ENCODE measurements at places on chromosomes 1 and 21.

GRCh38 chr1:156752843-156753482, 1.5 kb upstream of the HDGF start:
- no peak for DNase-seq

DNA sequence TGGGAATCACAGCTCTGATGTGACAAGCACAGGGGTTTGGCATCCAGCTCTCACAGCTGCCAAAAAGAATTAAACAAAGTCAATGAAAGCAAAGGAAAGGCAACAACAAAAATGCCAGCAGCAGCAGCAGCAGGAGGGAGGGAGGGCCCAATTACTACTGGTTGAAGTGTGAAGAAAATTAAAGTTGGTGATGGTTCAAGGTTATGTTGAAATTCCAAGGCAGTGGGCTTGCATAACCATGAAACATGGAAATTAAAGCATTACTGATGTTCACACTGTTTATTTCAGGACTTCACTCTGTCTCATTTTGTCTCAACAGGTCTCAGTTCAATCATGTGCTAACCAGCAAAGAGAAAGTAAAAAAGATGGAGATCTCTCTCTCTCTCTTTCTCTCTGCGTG, 220.3 kb upstream of the LYPLAL1 start:
- no peak for DNase-seq

DNA sequence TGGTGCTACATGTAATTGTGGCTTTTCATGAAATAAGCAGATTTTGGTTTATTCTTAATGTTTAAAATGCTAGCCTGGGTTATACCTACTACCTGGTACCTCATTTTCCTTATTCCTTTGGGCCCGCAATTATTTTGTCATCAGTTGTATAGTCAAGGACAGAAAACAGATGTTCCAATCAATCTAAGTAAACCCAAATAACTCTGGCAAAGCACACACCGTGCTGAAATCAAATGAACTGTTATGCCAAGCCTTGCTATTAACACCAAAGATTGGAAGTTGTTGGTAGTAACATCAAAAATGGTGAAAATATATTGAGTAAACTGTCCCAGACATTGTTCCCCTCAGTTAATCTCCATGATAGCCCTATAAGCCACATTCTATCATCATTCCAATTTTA, 248.9 kb downstream of the FGGY start:
- no peak for DNase-seq

DNA sequence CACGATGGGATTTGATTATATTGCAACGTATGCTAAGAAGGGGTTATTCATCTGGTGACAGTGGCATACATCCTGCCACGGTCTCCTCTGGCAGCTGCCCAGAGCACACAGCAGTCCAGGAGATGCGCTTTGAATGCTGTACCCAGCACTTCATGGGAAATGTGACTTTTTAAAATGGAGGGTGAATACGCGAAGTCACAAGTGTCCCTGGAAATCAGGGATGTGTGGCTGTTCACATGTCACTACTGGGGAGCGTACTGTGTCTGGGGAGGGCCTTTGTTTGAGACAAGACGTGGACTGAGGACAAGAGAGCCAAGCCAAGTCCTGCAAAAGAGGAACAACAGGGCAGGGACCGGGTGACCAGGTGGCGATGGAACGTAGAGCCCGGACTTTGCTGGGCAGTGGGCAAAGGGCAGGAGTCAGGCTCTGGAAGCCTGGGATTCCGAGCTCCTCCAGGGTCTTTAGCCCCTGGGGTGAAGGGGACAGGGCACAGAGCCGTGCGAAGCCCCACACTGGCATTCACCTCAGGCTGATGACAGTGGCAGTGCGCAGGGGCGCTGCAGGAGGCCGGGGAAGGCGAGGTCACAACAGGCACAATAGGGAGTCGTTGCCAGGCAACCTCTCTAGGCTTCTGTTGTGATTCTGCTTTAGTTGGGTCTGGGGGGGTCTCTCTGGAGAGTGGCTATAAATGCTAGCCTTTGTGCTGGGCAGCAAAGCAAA, 11.4 kb upstream of the ZBTB21 start:
- DNase-seq = no peak

- no peak for DNase-seq
These were observed 1.1 kb downstream of the ETV3L start for GRCh38 chr1:157098519-157098918.

DNA sequence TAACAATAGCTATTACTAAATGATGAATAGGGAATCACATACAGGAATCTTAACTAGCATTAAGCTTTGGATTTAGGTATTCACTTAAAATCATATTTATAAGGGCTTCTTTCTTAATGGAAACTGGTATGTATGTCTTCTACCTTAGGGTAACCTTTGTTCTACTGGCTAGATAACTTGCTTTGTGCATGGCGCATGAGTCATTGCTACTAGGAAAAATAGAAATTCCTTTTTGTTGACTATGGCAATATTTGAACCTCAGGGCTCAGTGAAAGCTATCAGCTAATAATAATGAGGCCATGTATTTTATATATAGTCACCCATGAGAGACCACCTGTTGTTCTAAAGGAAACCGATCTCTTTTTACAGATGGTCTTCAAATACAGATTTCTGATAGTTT, 72.5 kb downstream of the RPS6KC1 start:
- peak; percentile 57 for DNase-seq

DNA sequence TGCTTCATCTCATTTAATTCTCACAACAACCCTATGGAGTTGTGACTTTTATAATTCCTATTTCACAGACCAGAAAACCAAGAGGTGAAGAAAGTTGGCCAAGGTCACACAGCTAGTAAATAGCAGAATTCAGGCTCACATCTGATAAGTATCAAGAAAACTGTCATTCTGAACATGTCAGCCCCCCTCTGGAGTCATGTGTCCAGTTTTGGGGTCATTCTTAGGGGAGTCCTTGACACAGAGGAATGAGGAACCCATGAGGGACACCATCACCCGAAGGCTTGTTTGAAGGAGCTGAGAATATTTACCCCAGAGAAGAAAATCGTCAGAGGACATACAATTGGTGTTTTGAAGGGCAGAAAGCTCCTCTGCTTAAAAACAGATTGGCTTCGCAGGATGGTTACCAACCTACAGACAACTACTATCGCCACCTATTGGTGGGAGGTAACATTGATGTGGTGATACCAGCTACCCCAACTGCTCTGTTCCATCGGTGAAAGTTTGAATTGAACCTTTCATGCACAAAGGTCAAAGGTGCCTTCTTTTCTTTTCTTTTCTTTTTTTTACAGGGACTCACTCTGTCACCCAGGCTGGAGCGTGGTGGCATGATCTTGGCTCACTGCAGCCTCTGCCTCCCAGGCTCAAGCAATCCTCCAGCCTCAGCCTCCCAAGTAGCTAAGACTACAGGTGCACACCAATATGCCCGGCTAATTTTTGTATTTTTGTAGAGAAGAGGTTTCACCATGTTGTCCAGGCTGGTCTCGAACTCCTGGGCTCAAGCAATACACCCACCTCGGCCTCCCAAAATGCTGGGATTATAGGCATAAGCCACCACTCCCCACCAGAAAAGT, 31.3 kb downstream of the NCMAP start:
- DNase-seq = peak; percentile 64

DNA sequence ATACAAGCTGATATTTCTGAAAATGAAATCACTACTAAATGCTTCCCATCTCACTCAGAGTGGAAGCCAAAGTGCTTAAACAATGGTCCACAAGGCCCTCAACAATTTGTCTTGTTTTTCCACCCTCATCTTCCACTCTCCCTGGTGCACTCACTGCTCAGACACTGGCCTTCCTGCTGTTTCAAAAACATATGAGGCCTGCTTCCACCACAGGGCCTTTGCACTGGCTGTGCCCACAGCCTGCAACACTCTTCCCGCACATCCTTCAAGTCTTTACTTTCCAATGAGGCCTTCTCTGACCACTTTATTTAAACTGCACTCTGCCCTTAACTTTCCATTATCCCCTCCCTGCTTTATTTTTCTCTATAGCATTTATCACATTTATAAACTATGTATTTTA, 53.8 kb downstream of the SYNJ1 start:
- DNase-seq = no peak

- peak; percentile 46 for DNase-seq
These were observed 9.2 kb upstream of the CBR3 start for GRCh38 chr21:36125512-36126207.

DNA sequence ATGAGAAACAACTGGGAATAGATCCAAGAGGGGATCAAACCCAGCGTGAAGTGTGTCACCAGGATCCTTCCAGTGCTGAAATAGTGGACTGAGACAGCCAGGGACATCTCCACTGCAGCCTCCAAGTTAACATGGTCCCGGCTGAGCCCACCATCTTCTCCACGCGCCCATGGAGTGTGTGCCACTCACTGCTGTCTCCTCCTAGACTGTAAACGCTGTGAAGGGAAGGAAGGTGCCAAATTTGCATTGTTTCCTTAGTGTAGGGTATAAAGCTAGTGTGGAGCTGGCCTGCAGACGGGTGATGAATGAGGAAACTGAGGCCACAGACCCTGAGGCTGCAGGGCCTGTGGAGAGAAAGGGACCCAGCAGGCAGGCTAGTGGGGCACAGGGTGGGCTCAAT, 183.6 kb downstream of the FOXD2 start:
- DNase-seq = no peak

DNA sequence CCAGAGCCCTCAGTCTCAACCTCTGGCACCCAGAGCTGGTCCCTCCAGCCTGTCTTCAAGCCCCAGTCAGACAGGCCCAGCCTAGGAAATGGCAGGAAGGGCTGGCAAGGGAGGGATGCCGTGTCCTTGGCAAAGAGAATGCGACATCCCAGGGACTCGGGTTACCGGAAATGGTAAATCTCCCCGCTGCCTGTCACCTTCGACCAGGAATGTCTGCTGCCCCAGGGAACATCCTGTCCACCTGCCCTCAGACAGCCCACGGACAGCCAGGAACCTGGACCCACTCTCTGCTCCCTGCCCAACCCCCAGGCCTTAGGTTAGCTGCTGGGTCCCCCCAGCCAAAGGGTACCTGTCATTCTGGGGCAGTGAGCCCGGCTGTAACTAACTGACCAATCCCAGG, 23.9 kb downstream of the HSPG2 start:
- DNase-seq = no peak

DNA sequence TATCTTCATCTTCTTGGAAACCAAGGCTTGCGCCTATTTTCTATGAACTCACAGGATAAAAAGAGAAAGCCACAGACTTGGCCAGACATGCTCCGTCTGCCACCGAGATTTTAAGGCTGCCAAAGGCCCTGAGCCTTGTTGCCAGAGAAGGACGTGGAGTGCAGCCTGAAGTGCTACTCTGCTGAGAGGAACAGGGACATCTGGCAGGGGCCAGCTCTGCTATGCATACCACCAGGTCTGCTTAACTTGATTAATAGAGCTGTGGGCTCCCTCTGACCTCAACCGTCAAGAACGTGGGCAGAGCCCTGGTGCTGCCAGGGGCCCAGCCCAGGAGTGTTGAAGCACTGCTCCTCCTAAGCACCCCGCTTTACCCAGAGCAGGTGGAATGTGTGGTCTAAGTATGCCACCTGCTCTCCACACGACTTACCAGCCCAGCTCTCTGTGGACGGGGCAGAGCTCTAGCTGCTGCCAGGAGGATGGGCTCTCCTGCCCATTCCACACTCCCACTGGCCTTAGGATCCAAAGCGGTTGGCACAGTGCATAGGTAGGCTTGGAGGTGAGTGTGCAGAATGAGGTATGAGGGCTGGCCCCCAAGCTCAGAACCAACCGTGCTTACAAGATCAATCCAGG, 10.6 kb downstream of the HCRTR1 start:
- DNase-seq = no peak

- DNase-seq = no peak
These were observed 1341.7 kb downstream of the PLA2G4A start for GRCh38 chr1:188170411-188170810.

DNA sequence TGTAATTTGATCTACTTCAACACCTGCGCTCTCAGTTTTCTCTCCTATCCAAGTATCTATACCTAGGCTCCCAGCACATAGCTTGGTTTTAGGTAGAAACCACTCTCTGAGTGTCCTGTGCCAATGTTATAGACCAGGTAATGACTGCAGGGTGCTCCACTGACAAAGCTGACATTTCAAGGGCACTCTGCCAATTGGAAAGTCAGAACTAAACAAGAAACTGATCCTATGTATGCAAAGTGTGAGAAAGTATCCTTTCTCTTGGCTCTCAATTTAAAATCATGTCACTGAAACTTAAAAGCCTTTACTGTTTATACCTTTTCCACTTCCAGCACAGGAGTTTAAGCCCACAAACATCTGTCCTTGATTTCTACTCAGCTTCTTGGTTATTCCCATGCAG, 45.0 kb upstream of the AIM2 start:
- no peak for DNase-seq

DNA sequence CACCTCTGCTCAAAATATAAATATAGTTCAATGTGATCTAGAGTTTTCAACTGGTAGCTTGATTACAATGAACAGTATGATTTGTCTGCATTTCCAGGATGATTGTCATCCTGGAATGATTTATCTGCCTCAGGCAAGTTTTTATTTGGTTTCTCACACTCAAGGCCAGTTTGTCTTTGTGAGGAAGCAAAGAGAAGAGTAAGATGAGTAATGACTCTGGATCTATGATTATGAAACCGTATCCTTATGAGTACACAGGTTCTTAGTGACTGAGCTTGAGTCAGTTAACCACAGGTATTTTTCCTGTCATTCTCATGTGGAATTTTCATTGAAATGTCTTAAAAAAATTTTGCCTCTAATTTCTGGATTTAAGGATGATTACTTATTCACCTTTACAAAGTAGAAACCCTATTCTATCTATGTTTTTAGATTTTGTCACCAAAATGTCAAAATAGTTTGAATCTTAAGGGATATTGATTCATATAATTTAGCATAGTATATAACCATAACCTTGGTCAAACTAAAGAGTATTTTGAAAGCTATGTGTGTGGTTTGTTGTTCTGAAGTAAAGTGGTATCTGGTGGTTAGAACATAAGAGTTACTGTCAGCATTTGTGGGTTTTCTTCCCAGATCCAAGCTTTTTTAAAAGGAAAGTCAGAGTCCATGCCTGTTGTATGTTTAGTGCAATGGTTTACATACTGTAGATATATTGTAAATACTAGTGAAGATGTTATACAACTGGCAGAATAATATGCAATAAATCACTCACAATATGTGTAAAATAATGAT, 145.0 kb downstream of the RASAL2 start:
- DNase-seq = peak; percentile 98

DNA sequence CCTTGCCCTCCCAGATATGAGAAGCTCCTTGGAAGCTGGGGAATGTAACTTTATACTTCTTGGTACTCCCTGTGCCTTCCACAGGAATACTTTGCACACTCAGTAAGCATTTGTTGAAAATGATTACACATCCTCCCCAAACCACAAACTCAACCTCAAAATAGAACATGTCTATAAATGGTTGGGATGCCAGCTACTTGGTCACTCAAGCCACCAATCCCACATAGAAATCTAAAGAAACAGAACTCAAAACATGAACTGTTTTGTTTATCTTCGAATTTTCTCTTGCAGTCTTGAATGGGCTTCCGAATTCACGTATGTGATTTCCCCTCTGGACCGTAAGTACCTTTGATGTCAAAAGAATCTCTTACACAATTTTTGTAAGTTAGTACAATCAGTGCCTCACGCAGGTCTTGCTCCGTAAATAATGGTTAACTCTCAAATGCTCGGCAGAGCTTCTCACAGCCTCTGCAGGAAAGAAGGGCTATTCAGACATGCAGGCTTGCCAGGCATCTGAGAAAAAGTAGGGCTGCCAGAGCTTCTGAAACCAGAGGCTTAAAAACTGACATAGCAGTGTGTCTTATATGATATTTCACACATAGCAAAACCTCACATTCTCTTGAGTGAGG, 26.9 kb downstream of the SORT1 start:
- peak; percentile 93 for DNase-seq
